ENCODE measurements at places on chromosomes 6 and 20. TPM values are rescaled to one million over a fixed set of nuclear protein-coding genes. Genes with fewer than 3 reads are reported as not detected.

The MYL9 gene
- 27.1 TPM for total RNA-seq

The RFX6 gene
- total RNA-seq, result not detected

The DNMT3B gene
- 4.3 TPM for total RNA-seq

The SLC25A27 gene
- total RNA-seq, result 0.12 TPM

The ADAM33 gene
- total RNA-seq, result 0.06 TPM

The FOXA2 gene
- total RNA-seq, result 19.2 TPM

The C6orf141 gene
- 8.7 TPM for total RNA-seq

The TOX2 gene
- total RNA-seq, result 14.3 TPM

The SNX5 gene
- 224 TPM for total RNA-seq

The GNRH2 gene
- total RNA-seq, result 0.22 TPM

The TBCC gene
- total RNA-seq, result 18.4 TPM

The SLC9A8 gene
- total RNA-seq, result 9.0 TPM

The PPP1R3G gene
- total RNA-seq, result 2.6 TPM
